ENCODE measurements at places on chromosomes 7 and 10. TPM values are rescaled to one million over a fixed set of nuclear protein-coding genes. Genes with fewer than 3 reads are reported as not detected.

DNA sequence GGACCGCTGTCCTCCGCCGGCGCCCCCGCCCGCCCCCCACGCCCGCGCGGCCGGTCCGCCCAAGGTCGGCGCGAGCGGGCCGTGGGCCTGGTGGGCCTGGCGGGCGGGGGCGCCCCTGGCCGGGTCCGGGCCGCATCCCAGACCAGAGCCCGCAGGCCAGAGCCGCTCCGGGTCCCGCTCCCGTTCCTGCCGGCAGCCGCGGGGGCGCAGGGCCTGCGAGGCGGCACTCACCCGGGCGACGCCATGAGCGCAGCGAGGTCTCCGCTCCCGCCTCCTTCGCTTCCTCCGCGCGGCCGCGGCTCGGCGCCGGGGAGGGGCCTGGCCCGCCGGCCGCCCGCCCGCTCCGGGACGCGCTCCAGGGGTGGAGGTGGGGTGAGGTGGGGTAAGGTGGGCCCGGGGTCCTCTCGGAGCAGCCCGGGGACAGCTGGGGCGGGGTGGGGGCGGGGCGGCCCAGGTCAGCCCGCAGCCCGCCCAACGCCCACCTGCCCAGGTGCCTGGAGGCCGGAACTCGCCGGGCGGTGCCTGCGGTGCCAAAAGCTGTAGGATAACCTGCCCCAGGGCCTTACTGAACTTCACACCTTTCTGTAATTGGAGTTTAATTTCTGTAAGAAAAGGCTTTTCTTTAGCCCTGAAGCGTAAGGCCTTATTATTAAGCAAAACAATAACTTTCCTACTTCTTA is at the start of gene URGCP:
Gene URGCP, minus strand, starts transcription at position 266 of the 680 bp plus-strand sequence. Its CDS starts 21 bp downstream, at position 245.
- no peaks in the 10 kb centered on the region for H3K4me1 ChIP-seq
- peak; percentile 88 for DNase-seq

- no peaks in the 10 kb centered on the region for H3K36me3 ChIP-seq
- no peaks in the 10 kb centered on the region for H3K4me1 ChIP-seq
- H3K27ac ChIP-seq = no peak overlapping the region
- peak; percentile 67 for DNase-seq
- no peaks in the 10 kb centered on the region for H3K27me3 ChIP-seq
Measured at GRCh38 chr10:7260412-7260900, 150.4 kb downstream of the SFMBT2 start.

- DNase-seq = no peak
- no peaks in the 10 kb centered on the region for H3K4me1 ChIP-seq
- H3K4me3 ChIP-seq = no peak overlapping the region
- no peaks in the 10 kb centered on the region for H3K27me3 ChIP-seq
Measured at GRCh38 chr10:29253690-29254029, 35.2 kb upstream of the LYZL1 start.

GRCh38 chr10:126561921-126562680 is 108.4 kb downstream of the C10orf90 start:
- no peak for DNase-seq
- no peak overlapping the region for H3K4me3 ChIP-seq
- H3K4me1 ChIP-seq = no peaks in the 10 kb centered on the region

The NKX2-3 gene
- total RNA-seq = not detected

Data from aorta (tissue), 5 donors.